ENCODE measurements at places on chromosomes 2 and 18. TPM values are rescaled to one million over a fixed set of nuclear protein-coding genes. Genes with fewer than 3 reads are reported as not detected.

GRCh38 chr2:240615820-240616547, 9.3 kb upstream of the GPR35 start:
- no peak for DNase-seq

DNA sequence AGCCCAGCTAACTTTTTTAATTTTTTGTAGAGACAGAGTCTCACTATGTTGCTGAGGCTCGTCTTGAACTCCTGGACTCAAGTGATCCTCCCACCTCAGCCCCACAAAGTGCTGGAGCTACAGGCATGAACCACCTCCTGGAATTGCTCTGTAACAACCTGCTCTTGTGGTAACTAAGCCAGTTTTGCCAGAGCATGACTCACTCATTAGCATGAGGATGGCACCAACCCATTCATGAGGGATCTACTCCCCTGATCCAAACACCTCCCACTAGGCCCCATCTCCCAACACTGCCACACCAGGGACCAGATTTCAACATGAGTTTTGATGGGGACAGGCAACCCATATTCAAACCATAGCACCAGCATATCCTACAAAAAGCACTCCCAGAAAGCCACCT, 348.9 kb upstream of the RAB12 start:
- peak; percentile 11 for DNase-seq

- no peak for DNase-seq
Measured at GRCh38 chr2:157259386-157259785, 1.9 kb downstream of the GALNT5 start.

PLEKHH2 gene
- 1.7 TPM for total RNA-seq

- no peak for DNase-seq
Measured at GRCh38 chr2:145002624-145003023, 482.7 kb upstream of the ZEB2 start.

SS18 gene
- 171 TPM for total RNA-seq

GRCh38 chr2:229152674-229153073, 118.4 kb downstream of the PID1 start:
- DNase-seq: no peak

DNA sequence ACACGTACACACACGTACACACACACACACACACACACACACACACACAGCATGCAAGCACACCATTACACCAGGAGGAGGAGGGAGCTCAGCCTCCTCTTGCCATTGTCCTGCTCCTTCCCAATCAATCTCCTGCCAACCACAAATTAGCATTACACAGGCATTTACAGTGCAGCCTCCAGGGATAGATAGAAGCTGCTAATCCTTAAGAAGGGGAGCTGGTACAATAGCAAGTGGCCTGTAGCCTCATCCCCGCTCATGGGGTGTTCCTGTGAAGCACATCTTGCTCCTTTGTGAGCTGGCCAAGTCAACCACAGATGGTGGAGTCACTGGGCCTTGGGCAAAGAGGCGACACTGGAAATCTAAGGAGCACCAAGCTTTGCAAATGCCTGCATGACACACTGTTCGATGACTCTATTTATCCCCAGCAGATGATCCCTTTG, 110.3 kb upstream of the PKDCC start:
- DNase-seq: peak; percentile 41

Measured in IMR-90 (cell line).